ENCODE measurements at places on chromosomes 11 and 22.

DNA sequence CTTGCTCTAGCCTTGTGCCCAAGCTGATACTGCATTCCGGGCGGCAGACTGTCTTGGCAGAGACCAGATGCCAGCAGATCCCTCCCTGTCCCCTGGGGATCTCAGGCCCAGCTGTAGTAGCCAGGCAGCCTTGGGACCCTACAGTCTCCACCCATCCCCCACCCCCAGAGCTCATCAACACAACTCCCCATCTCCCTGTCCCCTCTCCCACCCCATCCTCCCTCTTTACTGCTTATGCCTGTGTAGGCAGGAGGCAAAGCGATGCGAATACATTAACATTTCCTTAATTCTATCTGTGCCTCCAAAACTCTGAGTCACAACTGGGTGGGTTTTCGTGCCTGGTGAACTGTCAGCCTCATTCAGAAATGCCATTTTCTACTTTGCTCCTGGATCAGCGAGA is 547.6 kb downstream of the BUD13 start:
- no peak for DNase-seq

- no peak for DNase-seq
Observed at GRCh38 chr11:9740202-9740883, 76.5 kb downstream of the SWAP70 start.

DNA sequence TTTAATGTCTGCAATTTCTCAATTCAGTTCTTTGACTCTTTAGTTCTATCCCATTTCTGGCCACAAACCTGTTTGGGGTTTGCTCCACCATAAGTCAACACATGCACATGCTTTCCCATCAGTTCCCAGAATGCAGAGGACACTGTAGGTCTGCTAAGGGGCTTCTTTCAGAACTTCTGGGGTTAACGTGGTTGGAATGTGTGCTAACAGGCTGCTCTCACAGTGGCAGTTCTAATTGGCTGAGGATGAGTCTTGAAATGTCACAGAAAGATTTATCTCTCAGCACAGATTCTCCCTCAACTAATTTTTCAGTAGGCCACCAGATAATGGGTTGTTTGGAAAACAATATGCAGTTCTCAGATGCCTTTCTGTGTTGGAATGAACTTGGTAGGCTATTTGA is 703.4 kb downstream of the NTM start:
- no peak for DNase-seq

DNA sequence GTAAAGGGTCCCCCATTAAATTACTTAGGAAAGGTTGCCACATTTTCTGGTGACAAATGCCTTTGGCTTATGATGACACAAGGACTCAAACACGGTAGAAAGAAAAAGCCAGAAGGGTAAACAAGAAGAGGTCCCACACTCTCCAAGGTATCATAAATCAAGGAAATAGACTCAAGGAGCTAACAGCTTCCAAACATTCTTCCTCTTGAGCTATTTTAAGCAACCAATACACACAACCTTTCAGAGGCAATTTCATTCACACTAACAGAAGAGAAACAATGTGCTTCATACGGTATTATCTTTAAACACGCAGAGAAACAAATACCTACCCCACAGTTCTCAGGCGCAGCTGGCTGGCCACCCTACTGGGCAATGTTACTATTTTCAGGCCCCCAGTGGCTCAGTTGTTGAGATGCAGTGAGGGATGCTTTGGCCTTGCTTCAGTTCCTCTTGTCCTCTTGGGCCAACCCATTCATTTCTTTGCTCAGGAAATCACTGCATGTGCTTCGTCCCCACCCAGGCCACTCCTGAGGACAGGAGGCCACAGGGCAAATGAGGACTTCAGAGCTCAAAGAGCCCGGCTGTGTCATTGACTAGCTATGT is 15.8 kb downstream of the ABTB2 start:
- DNase-seq: no peak

DNA sequence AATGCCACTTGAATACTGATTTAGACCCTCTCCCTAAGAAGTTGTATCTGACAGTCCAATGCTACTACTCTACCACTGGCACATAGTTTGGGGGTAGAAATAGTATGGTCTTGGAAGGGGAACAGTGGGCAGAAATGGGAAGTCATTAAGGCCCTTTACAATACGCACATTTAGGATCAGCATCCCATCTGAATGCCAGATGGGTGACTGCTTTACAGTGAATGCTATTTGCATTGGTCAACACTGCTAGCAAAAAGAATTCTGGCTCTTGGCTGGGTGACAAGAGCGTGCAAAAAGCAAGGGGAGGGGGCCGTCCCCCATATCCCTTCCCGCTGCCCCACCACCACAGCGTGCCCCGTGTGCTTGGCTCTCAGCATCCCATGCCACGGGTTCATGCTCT is 104.7 kb upstream of the BID start:
- DNase-seq: no peak

GRCh38 chr11:111918390-111919256 is at the start of gene C11orf52:
Gene C11orf52, plus strand, starts transcription at chr11:111918913. Its CDS starts 60 bp downstream, at chr11:111918973.
- DNase-seq: peak; percentile 55

- no peak for DNase-seq
Observed at GRCh38 chr22:38187413-38188212, 6.0 kb upstream of the PLA2G6 start.

DNA sequence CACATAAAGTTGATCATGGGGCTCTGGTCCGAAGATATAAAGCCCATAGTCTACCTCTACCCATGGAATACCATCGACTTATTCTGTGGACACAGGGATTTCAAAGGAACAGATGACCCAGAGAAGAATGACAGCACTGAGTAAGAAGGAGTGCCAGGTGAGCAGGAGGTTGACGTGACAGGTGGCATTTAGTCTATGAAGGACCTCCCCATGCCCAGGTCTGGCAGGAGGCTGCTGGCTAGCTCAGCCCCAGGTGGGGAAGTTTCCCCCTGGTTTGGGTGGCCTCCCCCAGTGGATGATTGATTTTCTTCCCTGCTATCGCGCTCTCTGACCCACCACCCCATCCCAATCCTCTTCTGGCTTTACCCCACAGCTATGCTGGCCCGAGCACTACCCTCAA is 39.1 kb downstream of the KCNC1 start:
- no peak for DNase-seq

Measured in endothelial cell (in vitro differentiated cells).